ENCODE measurements at places on chromosomes 12 and 14.

GRCh38 chr14:54040846-54041245 is 84.2 kb upstream of the BMP4 start:
- no peak for DNase-seq

DNA sequence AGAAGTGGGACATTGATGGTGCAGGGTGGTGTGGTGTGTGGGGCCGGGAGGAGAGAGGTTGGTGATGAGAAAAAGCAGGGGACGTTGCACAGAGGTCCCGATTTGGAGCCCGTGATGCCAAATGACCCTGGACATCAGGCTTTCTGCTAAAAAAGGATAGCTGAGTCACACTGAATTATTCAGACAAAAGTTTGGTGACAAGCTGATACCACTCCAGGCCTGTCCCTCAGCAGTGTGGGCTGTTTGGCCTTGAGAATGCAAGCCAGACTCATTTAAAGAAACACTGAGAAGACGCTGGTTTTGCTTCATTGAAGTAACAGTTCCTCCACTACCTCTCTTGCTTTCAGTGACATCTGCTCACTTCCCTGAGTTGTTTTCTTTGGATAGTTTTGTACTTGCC is 262.1 kb upstream of the PWP1 start:
- no peak for DNase-seq

GRCh38 chr14:63663428-63664341 is 22.0 kb upstream of the WDR89 start:
- DNase-seq: no peak

DNA sequence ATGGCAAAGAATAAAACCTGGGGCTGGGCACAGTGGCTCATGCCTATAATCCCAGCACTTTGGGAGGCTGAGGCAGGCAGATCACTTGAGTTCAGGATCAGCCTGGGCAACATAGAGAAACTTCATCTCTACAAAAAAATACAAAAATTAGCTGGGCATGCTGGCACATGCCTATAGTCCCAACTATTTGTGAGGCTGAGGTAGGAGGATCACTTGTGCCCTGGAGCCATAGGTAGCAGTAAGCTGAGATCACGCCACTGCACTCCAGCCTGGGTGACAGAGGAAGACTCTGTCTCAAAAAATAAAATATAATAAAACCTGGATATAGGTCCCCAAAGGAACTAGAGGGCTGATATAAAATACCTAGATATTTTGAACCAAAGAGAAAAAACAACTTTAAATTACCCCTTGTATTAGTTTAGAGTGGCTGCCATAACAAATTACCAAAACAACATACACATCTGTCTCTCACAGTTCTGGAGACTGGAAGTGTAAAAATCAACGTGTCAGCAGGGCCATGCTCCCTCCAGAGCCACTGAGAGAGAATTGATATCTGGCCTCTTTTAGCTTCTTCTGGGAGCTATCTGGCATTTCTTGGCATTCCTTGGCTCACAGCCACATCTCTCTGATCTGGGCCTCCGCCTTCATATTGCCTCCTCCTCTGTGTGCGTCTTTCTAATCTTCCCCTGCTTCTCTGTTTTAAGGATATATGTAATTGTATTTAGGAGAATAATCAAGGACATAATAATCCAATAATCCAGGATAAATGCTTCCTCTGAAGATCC is 47.9 kb upstream of the ATF7IP start:
- DNase-seq: no peak

DNA sequence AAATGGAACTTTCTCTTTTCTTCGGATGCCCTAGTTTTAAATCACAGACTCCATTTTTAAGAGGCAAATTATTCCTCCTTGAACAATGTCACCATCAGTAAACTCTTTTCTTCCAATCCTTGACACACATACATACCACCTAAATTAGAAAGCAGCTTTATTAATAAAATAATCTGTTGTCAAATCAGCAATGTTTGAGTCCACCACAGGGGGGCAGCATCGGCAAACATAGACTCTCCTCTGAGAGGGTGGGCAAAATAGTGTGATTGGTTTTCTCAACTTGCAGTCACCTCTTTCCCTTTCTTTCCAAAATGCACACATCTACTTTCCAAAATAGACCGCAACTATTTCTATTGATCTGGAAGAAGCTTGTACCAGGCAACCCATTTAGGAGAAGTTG is 438.4 kb upstream of the OR4E1 start:
- DNase-seq: peak; percentile 63

DNA sequence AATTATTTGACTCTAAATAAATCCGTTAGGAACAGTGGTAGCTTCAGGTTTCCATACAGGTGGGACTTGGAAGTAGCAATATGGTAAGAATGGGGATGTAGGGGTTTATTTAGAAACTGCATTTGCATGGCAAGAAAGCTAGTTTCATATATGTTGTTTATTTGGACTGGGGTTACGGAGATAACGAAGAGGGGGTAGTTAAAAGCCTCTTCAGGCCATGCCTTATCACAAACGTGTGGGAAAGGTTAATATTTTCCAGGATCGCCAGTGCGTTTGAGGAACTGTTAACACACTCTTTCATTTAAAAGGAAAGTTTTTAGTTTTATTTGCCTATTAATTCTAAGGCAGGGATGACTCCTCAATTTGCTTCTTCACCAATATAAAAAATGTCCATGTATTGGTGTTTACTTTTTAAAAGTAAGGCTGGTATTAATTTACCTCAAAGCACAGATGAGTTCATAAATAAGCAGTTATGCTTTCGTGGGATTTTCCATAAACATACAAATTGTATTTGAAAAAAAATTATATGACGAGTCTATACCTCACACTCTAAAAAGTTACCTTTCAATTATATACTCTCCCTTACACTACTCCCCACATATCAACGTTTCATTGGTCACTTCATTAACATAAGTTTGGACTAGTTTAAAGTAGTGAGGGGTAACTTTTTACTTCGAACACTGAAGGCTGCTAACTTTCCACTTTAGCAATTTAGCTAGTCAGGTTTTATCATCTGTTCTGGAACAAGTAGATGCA is 814 bp downstream of the RAB2B start:
- DNase-seq: no peak

GRCh38 chr12:107029081-107029480 is 42.1 kb upstream of the MTERF2 start:
- no peak for DNase-seq
